ENCODE measurements at places on chromosomes 7 and 10.

DNA sequence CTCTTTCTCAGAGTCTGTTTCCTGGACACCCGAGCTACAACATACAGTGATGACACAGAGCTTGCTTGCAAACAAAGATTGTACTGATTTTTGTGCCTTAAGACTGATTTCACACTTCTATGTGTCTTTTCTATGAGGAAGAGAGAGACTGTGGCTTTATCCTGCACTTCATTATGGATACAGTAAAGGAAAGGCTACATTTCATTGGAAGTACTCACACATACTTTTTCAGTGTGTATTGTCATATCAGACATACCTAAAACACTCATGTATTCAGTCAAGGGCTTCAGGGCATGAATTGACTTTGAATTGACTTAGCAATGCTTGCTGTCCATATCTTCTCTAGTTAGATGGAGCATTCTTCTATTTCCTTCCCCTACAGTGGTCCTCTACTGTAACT, 135.5 kb upstream of the IMMP2L start:
- no peak for DNase-seq

GRCh38 chr10:128776673-128777252, 650.5 kb upstream of the MKI67 start:
- no peak for DNase-seq

GRCh38 chr10:17989908-17990767, 38.4 kb downstream of the SLC39A12 start:
- no peak for DNase-seq

GRCh38 chr7:111265394-111265793, 174.5 kb downstream of the LRRN3 start:
- no peak for DNase-seq

- no peak for DNase-seq
Measured at GRCh38 chr10:115981081-115981480, 291.9 kb downstream of the GFRA1 start.

Data from OCI-M1 (cell line).